ENCODE measurements at places on chromosomes 7 and 10.

DNA sequence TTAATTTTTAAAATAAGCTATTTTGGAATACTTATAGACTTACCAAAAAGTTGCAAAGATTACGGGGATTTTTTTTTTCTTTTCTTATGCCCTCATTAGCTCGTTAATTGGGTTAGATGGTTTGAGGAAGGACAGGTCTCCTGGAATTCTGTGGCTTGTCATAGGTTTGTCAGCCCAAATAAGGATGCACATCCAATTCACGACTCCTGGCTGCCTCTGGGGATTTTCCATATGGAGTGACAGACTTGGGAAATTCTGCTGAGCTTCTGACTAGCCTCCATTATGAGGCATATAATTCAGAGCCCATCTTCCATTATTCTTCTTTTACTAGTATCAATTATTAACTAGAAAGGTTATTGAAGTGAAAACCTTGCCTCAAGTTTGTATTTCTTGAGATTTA lies 102.1 kb downstream of the AUTS2 start:
- DNase-seq, result no peak

- no peak for DNase-seq
Observed at GRCh38 chr7:134375206-134375605, 58.5 kb upstream of the SLC35B4 start.

DNA sequence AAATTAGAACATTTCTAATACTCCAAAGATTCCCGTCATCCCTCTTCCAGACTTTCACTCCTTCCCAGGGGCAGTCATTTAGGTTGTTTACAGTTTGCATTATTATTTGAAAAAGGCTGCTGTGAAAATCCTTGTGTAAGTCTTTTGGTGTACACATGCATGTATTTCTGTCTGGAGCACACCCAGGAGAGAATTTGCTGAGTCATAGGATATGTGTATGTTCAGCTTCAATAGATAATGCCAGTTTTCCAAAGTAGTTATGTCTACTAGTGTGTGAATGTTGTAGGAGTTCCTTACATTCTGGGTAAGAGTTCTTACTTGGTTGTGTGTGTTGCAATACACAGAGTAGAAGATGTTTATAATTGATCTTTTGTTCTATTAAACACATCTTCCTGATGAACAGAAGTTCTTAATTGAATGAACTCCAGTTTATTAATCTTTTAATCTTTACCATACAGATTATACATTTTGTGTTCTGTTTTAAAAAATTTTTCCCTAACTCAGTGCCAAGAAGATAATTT lies 25.3 kb downstream of the CROT start:
- no peak for DNase-seq

DNA sequence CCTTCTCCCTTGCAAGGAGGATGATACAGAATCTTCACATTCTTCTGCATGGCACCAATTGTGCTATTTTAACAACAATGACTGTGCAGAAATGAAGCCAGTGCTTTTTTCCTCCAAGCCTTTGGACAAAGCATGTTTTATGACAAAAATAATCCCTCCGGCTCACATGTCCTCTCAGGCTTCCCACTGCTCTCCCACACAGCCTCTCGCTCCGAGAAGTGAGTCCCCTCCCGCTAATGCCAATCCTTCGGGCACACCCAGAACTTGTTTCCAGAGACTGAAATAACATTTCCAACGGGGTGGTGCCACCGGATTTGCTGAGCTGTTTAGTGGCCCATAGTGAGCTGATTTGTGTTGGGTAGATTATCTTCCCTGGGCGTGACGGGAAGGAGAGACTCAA lies 35.8 kb downstream of the RBM17 start:
- no peak for DNase-seq

GRCh38 chr10:11462071-11462470 lies 149.4 kb downstream of the USP6NL start:
- DNase-seq, result no peak

- no peak for DNase-seq
Observed at GRCh38 chr10:85611746-85612377, 754.7 kb downstream of the GRID1 start.

GRCh38 chr10:36681751-36682632 lies 443.4 kb upstream of the ANKRD30A start:
- DNase-seq, result no peak

GRCh38 chr7:44607141-44608068 lies 978 bp downstream of the OGDH start:
- DNase-seq, result no peak

DNA sequence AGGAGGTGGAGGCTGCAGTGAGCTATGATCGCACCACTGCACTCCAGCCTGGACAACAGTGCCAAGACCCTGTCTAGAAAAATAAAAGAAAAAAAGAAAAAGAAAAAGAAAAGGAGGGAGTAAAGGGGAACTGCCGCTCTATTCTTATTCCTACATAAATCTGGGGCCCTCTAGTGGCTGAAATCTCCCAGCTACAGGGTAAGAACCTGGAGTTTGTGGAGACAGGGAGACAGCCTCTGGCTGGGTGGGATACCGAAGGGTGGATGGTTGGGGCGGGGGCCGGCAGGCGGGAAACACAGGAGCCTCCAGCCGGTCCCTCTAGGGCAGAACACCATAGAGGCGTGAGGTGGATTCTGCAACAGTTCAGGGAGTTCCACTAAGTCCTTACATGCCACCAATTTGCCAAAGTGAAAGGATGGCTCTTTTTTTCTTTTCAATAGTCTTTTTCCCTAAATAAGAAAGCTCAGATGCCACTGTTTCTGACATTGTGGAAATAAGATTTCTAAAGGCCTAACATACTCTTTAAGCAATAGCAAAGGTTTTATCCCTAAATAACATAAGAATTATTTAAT lies 117.3 kb downstream of the SVIL start:
- no peak for DNase-seq

DNA sequence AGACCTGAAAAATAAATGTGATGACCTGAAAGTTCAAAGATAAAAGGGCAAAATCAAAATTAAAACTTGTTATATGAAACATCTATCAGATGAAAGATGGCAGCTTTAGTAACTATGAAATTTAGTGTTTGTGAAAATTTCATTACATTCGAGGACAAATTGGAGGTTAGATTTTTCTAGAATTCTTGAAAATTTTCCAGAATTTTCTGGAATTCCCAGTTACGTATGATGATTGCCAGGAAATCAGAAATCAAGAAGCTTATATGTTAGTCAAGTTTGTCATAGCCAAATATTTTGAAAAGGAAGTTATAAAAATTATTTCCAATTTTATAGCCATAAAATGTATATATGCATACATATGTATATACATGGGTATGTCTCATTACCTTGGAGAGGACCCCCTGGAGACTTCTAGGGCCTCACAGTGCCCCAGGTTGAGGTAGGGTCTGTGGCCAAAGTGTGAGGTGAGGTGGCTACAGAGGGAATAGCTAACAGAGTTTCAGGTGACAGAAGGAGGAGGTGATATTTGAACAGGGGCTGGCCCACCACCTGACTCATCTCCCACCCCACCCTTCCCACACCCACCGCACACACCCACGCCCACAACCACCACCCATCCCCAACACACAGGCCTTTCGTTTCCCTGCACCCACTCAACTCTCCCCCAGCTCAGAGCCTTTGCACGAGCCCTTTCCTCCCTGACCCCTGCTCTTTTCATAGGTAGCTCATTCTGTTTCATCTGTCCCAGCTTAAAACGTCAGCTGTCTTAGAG lies 21.5 kb downstream of the C10orf105 start:
- no peak for DNase-seq

GRCh38 chr10:80497187-80498077 lies 40.3 kb upstream of the SH2D4B start:
- DNase-seq, result no peak

- no peak for DNase-seq
Observed at GRCh38 chr7:146960773-146961391, 844.3 kb downstream of the CNTNAP2 start.

Measured in activated T-cell treated with anti-CD3 and anti-CD28 coated beads for 1 hour (primary cell).